ENCODE measurements at places on chromosomes 1 and 21. TPM values are rescaled to one million over a fixed set of nuclear protein-coding genes. Genes with fewer than 3 reads are reported as not detected.

Gene CRB1
- total RNA-seq = not detected

Gene SLC9C2
- total RNA-seq = not detected

Gene FCRL6
- total RNA-seq = not detected

Gene LGR6
- not detected for total RNA-seq

Gene CTH
- total RNA-seq = 7.6 TPM

Gene EXOC8
- 5.8 TPM for total RNA-seq

Gene LRRC8B
- total RNA-seq = 2.0 TPM

Gene AMY1C
- total RNA-seq = not detected

Gene MAP3K21
- total RNA-seq = 0.35 TPM

Gene PTGER3
- not detected for total RNA-seq

Gene OLIG2
- not detected for total RNA-seq

Gene ADAMTS1
- total RNA-seq = 48.7 TPM

Gene MIXL1
- total RNA-seq = not detected

Gene MTFR1L
- total RNA-seq = 46.8 TPM

Gene TSACC
- total RNA-seq = not detected

Gene RHD
- total RNA-seq = not detected

Gene CFH
- total RNA-seq = 94.0 TPM

Gene TNFRSF9
- total RNA-seq = 1.7 TPM

Gene ATP1A4
- total RNA-seq = not detected

Gene CD1B
- not detected for total RNA-seq

Gene SYT14
- total RNA-seq = 0.18 TPM

Gene THEM5
- total RNA-seq = not detected

Gene TARS2
- total RNA-seq = 19.6 TPM

Gene NES
- 50.5 TPM for total RNA-seq

Gene C1orf115
- total RNA-seq = 1.1 TPM

Gene NGF
- not detected for total RNA-seq

Gene MYOG
- total RNA-seq = not detected

Gene SYTL1
- total RNA-seq = 2.8 TPM

Gene GPR157
- 4.6 TPM for total RNA-seq

Gene FCAMR
- total RNA-seq = not detected

Gene KCNE2
- not detected for total RNA-seq

Gene ZBTB8B
- not detected for total RNA-seq

Gene EPHA8
- not detected for total RNA-seq

Gene PRAMEF6
- not detected for total RNA-seq

Gene HPCA
- 0.29 TPM for total RNA-seq

Gene CD34
- 0.86 TPM for total RNA-seq

Gene CD2
- not detected for total RNA-seq

Gene HJV
- not detected for total RNA-seq

Gene WDR4
- total RNA-seq = 6.1 TPM

Gene LMOD1
- 9.8 TPM for total RNA-seq

Gene LAMB3
- total RNA-seq = 10.4 TPM

Gene TRIM63
- not detected for total RNA-seq

Gene ACTA1
- not detected for total RNA-seq

Gene CA6
- not detected for total RNA-seq

Gene CLCA1
- not detected for total RNA-seq

Gene CAPZA1
- 279 TPM for total RNA-seq

Gene RGS8
- total RNA-seq = not detected

Gene PFDN2
- total RNA-seq = 36.3 TPM

Gene CELA3A
- total RNA-seq = not detected

Gene CAPN8
- not detected for total RNA-seq

Gene ACTL8
- total RNA-seq = not detected

Gene IFNLR1
- total RNA-seq = under 0.01 TPM

Gene CD101
- total RNA-seq = not detected

Gene RGS13
- not detected for total RNA-seq
